Inflammatory macrophage treated with lipopolysaccharide for 1 hour (primary cell): ENCODE measurements at places on chromosomes 5 and 9.

GRCh38 chr5:93583768-93584595 lies 960 bp downstream of the NR2F1 start:
- peak; percentile 40 for DNase-seq

- no peak for DNase-seq
These were observed 71.2 kb downstream of the RAB24 start for GRCh38 chr5:177232358-177232757.

DNA sequence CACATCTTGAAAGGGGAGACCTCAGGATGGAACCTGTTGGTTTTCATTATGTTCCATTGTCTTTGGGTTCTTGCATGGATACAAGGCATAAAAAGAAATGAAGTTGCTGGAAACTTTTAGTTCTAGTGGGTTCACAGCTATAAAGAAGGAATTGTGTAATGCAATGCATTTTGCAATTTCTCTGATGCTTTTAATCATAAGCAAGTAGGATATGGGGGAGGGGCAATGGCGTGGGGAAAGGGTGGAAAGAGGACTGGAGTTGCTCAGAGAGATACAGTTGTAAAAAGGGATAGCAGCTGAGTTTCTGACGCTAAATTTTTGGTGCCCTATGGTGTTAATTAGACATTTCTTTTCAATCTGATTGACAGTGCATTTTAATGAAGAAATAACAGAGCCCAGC lies 88.6 kb upstream of the FANCC start:
- DNase-seq = peak; percentile 43

- DNase-seq = no peak
These were observed 34.6 kb upstream of the RAI14 start for GRCh38 chr5:34621277-34622097.
